Stimulated activated CD4-positive, alpha-beta T cell treated with anti-CD3 and anti-CD28 coated beads, TNF-alpha, amount 100 ng/mL, for 48 hours (primary cell): ENCODE measurements at places on chromosomes 4 and X.

DNA sequence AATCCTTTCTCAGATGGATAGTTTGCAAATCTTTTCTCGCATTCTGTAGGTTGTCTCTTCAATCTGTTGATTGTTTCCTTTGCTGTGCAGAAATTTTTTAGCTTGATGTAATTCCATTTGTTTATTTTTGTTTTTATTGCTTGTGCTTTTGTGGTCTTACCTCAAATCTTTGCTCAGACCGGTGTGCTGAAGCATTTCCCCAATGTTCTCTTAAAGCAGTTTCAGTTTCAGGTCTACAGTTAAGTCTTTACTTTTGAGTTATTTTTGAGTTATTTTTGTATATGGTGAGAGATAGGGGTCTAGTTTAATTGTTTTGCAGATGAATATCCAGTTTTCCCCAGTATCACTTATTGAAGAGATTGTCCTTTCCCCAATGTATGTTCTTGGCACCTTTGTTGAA lies 18.2 kb upstream of the SLC25A14 start:
- DNase-seq: no peak

- no peak for DNase-seq
Measured at GRCh38 chr4:14087459-14087858, 459.9 kb upstream of the BOD1L1 start.

DNA sequence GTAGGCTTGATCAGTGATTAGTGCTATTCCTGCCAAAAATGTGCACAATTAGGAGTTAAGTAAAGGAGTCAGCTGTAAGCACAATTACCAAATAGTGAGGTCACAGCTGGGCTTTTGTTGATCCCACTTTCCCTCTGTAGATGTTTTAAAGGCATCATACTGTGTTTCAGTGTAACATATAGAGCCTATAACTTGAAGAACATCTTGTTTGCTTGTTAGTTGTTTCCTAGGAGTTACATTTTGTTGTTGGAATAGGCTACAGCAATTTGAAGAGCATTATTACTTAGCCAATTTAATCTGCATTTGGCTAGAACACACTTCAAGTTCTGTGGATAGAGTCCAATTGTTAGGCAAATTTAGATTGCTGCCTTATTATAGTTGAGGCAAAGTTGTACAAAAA lies 210.7 kb upstream of the MAD2L1 start:
- no peak for DNase-seq

- DNase-seq: no peak
Measured at GRCh38 chr4:189131118-189131517, 809.6 kb upstream of the FRG1 start.

DNA sequence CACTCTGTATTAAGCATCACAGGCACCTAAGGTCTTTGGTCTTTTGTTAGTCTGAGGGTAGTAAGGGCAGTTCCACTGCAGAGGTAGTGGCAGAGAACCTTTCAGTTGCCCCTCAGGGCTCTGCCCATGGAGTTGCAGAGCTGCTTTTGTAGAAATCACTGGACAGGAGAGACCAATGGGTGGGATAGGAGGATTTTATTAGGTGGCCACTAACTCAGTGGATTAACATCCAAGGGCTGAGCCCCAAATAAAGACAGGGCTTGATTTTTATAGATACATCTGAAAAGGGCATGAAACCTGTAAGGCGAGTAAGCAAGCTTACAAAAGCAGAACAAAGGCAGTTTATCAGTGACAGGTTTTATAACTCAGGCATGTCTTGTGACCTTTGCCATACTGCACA lies 1035.4 kb downstream of the SH3BGRL start:
- DNase-seq: no peak

- DNase-seq: no peak
Measured at GRCh38 chr4:126354784-126355183, 1040.0 kb downstream of the FAT4 start.

- DNase-seq: no peak
Measured at GRCh38 chrX:134369576-134369975, 90.4 kb upstream of the HPRT1 start.

GRCh38 chrX:68571292-68571609 lies 72.4 kb downstream of the YIPF6 start:
- DNase-seq: no peak

GRCh38 chr4:39620551-39621313 lies 17.9 kb downstream of the SMIM14 start:
- DNase-seq: no peak

GRCh38 chr4:164783976-164784375 lies 30.0 kb downstream of the SMIM31 start:
- DNase-seq: no peak

GRCh38 chr4:165947019-165947418 lies 74.0 kb downstream of the TLL1 start:
- no peak for DNase-seq

GRCh38 chr4:124334119-124334518 lies 378.4 kb downstream of the ANKRD50 start:
- DNase-seq: no peak

DNA sequence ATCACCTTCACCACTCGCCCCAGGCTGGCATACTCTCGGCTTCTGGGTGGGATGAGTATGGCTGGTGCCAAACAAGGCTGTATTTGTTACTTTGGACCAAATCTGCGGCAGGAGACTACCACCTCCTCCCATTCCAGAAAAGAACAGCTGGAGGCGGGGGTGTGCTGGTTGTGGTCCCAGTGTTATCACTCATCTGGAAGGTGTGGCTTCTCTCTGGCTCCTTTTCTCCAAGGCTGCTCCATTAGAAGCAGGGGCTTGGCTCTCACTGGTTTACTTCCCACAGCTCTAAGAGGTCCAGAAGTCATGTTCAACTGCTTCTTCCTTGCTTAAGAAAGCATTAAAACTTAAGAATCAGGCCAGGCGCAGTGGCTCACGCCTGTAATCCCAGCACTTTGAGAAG lies 2.6 kb upstream of the TRIML2 start:
- no peak for DNase-seq
